HTR-8/SVneo (cell line): ENCODE measurements at places on chromosomes 4 and X.

DNA sequence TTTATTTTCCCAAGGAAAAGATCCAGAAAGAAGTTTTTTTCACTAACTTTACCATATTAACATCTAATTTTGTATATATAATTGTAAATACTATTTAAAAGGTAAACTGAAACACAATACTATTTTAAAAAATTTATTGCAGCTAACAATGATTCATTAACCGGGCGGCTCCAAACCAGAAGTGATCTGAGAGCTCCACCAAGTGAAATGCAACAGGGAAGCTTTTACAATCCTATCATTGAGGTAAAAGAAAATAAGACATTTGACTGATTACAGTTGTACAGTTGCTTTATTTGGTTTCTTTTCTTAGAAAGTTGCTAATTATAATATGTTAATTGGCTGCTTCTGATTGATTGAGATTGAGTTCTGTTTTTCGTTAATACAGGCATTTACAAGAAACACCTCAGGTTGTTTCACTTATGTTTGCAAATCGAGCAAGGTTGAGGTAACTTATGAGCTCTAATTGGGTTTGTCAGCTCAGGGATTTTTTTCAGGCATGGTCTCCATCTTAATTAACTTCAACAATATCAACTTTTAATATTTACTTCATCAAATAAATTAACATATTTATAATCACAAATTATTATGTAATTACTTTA lies 220.2 kb upstream of the UGT8 start:
- peak; percentile 26 for DNase-seq

DNA sequence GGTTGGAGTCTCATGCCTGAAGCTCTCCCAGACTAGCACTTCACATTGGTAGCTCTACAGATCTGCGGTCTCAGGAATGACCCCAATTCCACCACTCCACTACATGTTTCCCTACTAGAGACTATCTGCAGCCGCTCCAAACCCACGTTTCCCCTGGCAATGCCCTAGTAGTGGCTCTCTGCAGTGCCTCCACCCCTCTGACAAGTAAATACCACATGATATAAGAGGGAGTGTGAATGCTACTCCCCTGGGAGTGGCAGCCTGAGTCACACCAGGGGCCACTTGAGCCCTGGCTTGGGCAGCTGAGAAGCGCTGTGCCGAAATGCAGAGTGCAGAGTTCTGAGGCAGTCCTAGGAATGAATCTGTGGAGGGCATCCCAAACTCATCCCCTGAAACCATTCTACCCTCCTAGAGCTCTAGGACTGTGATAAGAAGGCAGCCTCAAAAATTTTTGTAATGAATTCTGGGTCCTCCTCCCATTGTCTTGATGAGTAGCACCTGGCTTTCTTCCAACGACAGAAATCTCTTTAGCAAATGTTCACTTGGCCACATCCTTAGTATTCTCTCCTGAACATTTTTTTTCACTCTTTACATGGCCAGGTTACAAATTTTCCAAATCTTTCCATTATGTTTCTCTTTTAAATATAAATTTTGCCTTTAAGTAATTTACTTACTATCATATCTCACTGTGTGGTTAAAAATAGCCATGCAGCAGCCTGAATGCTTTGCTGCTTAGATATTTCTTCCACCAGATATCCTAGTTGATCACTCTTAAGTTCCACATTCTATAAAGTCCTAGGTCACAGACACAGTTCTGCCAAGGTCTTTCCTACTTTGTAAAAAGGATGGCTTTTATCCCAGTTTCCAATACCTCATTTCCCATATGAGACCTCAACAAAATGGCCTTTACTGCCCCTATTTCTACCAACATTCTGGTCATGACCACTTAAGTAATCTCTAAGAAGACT lies 160.2 kb upstream of the CPEB2 start:
- no peak for DNase-seq

DNA sequence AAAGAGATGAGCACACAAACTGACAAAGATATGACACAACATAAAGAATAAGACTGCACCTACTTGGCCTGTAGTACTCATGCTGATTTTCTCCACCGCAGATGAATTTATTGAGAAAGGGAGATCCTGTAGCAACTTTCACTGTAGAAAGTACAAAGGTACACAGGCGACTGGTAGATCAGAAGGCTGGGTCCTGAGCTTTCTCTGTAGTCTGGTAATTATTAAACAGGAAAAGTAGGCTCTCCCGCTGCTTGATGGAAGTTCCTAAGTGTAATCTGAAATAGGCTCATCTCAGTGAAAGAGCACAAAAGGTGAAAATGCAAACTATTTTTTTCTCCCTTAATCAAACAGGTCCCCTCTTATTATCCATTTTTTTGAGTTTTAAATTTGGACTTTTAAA lies at the start of gene ADH6:
Gene ADH6, minus strand, starts transcription at position 175 of the 400 bp plus-strand sequence. Its CDS starts 94 bp downstream, at position 81.
- DNase-seq: no peak

DNA sequence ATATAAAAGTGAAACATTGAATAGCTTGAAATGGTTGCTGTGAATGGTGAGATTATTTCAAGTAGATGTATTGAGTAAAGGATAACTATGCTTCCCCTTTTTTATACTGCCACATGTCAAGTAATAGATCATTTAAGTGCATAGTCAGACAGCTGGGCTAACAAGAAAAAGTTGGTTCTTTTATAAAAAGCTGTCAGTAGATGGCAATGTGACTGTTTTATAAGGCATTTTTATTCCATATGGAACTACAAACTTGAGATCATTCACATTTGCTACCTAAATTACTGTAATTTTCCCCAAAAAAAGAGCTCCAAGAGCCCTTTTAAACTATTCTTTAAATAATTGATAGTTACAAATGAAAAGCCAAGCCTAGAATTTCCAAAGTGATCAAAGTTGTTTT lies 831.0 kb downstream of the C4orf33 start:
- DNase-seq: peak; percentile 2

GRCh38 chrX:139930916-139931645 lies 1.8 kb downstream of the ATP11C start:
- DNase-seq: no peak

DNA sequence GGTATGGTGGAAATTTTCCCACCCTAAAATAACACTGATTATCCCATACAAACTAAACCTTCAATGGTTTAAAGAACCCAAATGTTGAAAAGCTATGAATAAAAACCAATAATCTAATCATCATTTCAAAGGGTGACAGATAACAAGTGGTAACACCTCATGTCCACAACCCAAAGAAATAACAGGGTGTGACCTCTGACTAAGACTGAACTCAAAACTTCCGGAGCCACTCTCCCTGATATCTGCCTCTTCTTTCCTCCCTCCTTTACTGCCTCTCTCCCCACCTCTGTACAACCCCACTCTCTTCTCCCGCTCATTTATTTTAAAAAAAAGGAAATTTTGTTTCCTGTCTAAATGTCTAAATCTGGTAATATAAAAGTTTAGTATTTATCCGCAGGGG lies 11.5 kb downstream of the FBXW7 start:
- no peak for DNase-seq

DNA sequence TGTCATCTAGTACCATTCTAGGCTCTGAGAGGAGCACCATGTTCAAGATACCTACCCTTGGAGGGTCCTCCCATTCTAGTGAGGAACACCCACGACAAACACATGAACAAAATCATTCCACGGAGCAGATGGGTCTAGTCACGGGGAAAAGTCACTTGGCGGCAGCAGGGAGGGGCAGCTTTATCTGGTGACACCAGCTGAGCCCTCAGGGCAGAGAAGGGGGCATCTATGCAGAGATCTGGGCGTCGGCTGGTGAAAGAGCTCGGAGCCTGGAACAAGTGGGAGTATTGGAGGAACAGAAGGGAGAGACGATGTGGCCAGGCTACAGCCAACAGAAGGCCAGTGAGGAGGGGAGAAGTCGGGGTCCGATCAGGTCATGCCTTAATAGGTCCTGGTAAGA lies 11.9 kb upstream of the PDHA1 start:
- no peak for DNase-seq

DNA sequence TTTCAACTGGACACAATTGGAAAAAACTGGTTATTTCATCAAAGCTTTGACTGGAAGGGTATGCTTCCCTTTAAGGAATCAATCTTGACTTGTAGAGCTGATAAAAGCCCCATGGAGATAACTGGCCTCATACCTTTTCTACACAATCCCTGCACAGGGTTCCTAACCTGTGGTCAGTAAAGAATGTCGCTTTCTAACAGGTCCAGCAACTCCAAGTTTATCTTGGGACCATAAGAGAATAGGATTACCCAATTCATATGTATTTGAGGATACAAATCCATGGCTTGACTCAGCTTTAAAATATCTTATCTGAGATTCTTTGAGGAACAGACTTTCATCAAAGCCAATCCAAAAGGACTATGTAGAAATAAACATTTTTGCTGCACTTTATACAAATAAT lies 1399.8 kb upstream of the PABPC4L start:
- no peak for DNase-seq

DNA sequence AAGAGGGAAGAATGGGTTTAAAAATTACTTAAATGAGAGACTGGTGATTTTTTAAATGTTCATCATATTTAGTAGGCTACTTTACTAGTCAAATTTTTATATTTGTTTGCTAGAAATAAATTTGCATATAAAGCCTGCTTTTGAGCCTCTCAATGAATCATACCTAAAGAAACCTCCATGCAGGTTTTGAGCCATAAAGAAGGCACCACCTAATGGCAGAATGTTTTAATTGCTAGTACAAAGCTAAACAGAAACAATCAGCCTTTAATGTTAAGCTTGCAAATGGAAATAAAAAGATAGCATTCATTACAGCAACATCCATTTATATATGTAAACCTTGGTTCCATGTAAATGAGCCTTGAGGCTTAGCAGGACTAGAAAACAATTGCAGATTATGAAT lies 989.7 kb downstream of the CCSER1 start:
- peak; percentile 1 for DNase-seq

DNA sequence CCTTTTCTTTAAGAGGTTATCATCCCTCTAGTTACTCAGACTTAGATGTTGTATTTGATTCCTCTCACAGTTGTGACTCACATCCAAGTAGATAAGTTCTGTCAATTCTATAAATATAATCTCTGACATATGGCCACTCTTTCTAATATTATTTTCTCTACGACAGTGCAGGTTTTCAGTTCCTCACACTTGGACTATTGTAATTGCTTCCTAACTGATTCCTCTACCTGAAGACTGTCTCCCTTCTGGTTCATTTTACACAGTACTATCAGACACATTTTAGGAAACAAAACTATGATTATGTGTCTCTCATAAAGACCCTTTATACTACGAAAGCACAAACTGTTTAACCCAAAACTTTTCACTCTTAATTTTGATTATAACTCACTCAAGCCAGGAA lies 31.3 kb upstream of the GNRHR start:
- no peak for DNase-seq
